Brain (organoid and tissue), 16 donors: ENCODE measurements at places on chromosomes 2 and 18. TPM values are rescaled to one million over a fixed set of nuclear protein-coding genes. Genes with fewer than 3 reads are reported as not detected.

The PLCD4 gene
- 9.7 TPM for polyA plus RNA-seq

The CMPK2 gene
- 5.9 TPM for polyA plus RNA-seq

The CYRIA gene
- polyA plus RNA-seq: 5.7 TPM

The OTOS gene
- polyA plus RNA-seq: 3.5 TPM

The PDCD1 gene
- polyA plus RNA-seq: 0.20 TPM

The SULT1C2 gene
- not detected for polyA plus RNA-seq

The MYO7B gene
- 0.46 TPM for polyA plus RNA-seq

The CNRIP1 gene
- polyA plus RNA-seq: 32.8 TPM

The ARHGEF4 gene
- 47.6 TPM for polyA plus RNA-seq

The XIRP2 gene
- polyA plus RNA-seq: not detected

The ARID5A gene
- polyA plus RNA-seq: 10.4 TPM

The KCNIP3 gene
- polyA plus RNA-seq: 29.5 TPM

The APCDD1 gene
- polyA plus RNA-seq: 36.8 TPM

The NCOA1 gene
- 37.4 TPM for polyA plus RNA-seq

The CCDC121 gene
- polyA plus RNA-seq: 3.0 TPM

The ANKRD23 gene
- 0.73 TPM for polyA plus RNA-seq

The CD207 gene
- 0.39 TPM for polyA plus RNA-seq

The CDH7 gene
- polyA plus RNA-seq: 0.10 TPM

The NAT8 gene
- polyA plus RNA-seq: not detected

The CXCR2 gene
- polyA plus RNA-seq: 0.29 TPM

The LRP1B gene
- polyA plus RNA-seq: 0.98 TPM

The CCT4 gene
- 142 TPM for polyA plus RNA-seq

The CGREF1 gene
- polyA plus RNA-seq: 8.4 TPM

The GPR148 gene
- polyA plus RNA-seq: not detected

The KLHL30 gene
- polyA plus RNA-seq: not detected

The RFX8 gene
- not detected for polyA plus RNA-seq

The ABCB11 gene
- polyA plus RNA-seq: not detected

The CDK15 gene
- not detected for polyA plus RNA-seq

The CHRND gene
- polyA plus RNA-seq: not detected

The APLF gene
- polyA plus RNA-seq: 0.24 TPM

The ADCYAP1 gene
- 29.7 TPM for polyA plus RNA-seq

The NETO1 gene
- polyA plus RNA-seq: 2.6 TPM
